ENCODE measurements at places on chromosomes 2 and 18.

DNA sequence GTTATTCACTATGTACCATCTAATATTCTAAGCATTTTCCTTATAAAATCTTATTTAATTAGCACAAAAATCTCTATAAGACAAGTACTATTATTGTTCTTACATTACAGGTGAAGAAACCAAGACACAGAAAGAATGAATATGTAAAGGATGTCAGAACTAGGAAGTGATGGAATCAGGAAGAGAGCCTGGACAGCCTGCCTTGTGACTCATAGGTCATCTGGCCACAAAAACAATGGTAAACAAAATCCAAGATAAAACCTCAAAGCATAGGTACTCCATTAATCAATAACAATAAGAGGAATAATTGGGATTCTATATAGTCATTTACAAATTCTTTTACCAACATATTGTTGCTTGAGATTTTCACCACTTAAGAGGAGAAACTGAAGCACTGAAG, 505.4 kb upstream of the PIK3C3 start:
- no peak for DNase-seq

- DNase-seq, result no peak
Observed at GRCh38 chr2:10285556-10286198, 17.0 kb upstream of the HPCAL1 start.

DNA sequence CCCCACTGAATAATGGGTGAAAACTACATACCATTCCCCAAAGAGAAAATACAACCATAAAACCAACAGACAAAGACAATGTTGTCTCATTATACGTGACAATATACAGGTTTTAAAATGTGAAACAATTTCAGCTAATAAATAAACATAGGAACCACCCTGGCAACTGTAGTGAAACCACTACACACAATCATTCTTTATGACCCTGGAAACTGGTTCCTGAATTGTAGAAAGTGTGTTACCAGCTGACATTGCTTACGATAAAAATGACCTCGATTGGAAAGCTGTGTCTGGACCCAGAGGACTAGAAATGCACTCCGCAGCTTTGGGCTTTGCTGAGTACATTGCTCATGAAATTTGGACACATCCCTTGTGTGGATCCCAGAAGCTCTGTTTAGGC, 73.9 kb upstream of the LPIN2 start:
- no peak for DNase-seq

DNA sequence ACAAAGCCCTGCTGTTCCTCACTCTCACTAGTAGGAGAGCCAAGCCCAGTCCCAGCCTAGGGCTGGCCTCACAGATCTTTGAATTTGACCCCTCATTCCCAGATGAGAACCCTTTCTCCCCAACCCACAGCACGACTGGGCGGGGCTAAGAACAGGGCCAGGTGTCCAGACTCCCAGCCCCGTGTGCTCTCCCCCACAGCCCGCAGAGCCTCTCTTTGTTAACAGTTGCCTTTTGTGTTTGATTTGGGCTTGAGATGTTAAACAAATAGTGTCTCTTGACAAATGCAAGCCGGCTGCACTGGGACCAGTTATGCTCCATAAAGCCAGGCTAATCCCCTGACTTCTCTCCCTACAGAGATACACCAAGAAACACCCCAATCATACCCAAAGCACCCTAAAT, 4.7 kb upstream of the KCNK3 start:
- DNase-seq, result no peak

DNA sequence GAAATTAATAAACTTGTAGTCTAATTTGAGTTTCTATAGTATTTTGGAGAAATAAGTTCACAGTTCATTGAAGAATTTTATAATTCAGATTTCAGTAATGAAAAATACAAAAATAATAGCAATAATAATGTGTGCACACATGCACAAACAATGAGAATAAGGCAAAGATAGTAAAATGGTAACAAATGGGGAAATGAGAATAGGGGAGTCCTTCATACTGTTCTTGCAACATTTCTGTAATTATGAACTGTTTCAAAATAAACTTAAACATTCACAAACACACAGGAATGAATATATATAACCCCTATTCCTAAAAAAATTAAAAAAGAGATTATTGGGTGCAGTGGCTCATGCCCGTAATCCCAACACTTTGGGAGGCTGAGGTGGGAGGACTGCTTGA, 63.9 kb downstream of the SPRED2 start:
- no peak for DNase-seq

GRCh38 chr18:63648241-63648640, 4.2 kb upstream of the SERPINB4 start:
- DNase-seq, result no peak

DNA sequence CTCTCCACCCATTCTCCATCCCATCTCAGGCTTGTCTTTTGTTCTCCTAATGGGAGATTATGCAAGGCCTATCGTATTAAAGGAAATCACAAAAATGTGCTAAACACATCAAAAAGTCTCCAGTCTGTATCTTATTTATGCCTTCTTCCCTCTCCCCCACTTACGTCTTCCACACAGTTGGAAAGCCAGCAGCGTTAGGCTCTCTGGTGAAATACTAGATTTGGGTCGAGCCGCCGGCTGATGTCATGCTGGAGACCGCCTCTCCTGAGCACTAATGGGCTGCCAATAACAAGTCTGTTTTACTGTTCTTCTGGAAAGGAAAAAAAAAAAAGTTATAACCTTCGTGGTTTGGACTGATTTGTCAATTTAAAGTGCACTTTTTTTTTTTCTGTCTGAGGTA, 182.7 kb upstream of the SIX2 start:
- no peak for DNase-seq

DNA sequence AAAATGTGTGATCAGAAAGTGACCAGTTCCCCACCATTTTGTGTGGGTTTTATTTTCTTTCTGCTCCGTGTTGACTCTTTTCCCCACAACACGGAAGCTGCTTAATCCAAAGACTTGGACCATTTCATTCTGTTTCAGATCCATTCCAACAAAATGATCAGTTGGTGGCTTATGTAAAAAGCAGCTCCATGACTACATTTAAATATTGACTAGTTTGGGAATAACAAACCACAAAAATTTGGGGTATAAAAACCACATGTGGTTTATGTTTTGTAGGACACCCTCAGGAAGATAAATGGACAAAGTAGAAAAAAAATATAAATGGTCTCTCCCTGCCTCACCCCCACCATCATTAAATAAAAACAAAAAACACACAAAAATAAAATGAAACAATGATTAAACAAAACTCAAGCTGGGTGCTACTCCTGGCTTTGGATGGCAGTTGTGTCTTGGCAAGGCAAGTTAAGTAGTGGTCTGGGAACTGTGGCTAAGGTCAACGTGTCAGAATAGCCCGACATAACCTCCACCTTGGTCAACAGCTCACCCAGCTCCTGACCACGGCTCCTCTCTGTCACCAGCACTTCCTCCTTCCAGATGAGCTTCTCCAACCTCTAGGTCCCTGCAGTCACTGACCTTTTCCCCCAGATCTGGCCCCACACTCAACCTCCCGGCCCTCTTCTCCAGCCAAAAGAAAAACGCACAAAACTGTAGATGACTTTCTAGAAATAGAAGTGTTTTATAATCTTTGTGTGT, 12.8 kb upstream of the WIPF1 start:
- DNase-seq, result no peak

- no peak for DNase-seq
Observed at GRCh38 chr2:196586511-196586991, 53.0 kb upstream of the CCDC150 start.

DNA sequence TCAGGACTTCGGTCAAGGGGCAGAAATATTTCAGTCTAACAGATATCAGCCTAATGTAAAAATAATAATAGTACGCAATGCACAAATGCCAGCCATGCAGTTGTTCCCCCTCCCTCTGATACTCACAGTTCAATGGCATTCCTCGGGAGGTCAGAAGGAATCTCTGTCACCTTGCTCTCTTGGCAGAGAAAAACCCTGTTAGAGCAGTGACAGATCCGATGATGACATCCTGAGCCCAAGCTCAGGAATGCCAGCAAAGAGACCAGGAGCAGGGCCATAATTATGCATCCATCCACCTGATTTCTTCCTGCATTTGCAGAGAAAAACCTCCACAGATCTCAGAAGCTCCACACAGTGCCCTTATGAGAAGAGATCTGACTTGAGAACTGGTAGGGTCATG, at the start of gene FSHR:
Gene FSHR (minus strand): TSS at position 376 of the 400 bp plus-strand sequence. CDS start 98 bp downstream, at position 278.
- no peak for DNase-seq

Data from suprapubic skin (tissue), 4 donors.